ENCODE measurements at places on chromosomes 2 and 18.

DNA sequence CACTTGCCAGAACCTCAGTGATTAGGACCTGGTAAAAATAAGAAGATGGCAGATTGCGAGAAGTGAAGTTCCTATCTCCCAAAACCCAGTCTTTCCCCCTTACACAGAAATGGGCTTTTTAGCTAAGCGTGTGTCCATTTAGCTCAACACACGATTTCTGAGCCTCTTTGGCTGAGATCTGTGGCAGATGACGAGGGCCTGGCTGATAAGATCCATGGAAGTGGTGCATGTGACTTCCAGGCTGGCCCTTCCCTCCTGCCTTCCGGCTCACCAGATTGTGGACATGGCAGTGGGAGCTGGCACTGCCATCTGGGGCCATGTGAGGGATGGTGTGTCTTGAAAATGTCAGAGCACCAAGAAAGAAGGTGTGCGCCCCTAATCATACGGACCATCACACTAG is 41.0 kb upstream of the ZFP36L2 start:
- DNase-seq, result no peak

DNA sequence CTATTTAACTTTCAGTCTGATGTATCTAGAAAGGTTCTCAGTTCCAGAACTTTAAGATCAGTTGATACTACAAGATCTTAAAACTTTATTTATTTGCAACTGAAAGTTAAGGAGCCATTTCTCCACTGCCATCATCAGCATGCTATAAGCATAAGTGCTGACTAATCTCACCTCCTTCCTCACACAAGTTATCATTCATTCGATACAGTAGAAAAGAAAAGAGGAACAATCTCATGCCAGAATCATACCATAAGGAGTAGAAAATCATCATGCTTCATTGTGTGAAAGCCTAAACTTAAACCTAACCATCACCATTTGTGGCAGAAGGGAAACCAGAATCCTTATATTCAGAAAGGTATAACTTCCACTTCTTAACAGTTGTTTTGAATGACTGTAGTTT is 176.6 kb upstream of the NRXN1 start:
- DNase-seq, result no peak

GRCh38 chr2:9032121-9032520 is 28.6 kb upstream of the MBOAT2 start:
- no peak for DNase-seq

GRCh38 chr2:172513524-172513900 is 42.4 kb upstream of the PDK1 start:
- DNase-seq, result no peak

GRCh38 chr18:77015771-77016710 is 116.5 kb downstream of the MBP start:
- no peak for DNase-seq

- peak; percentile 2 for DNase-seq
Observed at GRCh38 chr2:100640431-100641124, 77.8 kb downstream of the PDCL3 start.

DNA sequence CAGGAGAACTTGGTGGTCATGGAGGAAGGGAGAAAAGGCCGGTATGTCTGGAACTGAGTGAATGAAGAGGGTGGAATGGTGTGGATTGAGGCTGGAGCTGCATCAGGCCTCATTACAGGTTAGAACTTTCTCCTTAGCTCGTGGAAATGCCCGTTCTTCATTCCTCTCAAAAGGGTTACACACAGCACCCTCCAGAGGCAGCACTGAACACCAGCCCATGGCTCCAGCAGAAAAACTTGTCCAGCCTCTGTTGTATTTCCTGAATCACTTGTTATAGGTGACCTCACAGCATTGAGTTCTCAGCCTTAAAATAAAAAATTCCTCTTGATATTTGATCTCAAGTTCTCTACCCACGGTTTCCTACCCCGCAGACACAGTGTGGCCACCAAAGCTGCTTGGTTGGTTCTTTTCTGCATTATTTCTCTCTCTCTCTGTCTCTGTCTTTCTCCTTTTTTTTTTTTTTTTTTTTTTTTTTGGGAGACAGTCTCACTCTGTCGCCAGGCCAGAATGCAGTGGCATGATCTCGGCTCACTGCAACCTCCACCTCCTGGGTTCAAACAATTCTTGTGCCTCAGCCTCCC is 89.6 kb downstream of the ITGB1BP1 start:
- DNase-seq, result peak; percentile 85

- DNase-seq, result no peak
Observed at GRCh38 chr2:48075631-48076030, 169.3 kb upstream of the FBXO11 start.

DNA sequence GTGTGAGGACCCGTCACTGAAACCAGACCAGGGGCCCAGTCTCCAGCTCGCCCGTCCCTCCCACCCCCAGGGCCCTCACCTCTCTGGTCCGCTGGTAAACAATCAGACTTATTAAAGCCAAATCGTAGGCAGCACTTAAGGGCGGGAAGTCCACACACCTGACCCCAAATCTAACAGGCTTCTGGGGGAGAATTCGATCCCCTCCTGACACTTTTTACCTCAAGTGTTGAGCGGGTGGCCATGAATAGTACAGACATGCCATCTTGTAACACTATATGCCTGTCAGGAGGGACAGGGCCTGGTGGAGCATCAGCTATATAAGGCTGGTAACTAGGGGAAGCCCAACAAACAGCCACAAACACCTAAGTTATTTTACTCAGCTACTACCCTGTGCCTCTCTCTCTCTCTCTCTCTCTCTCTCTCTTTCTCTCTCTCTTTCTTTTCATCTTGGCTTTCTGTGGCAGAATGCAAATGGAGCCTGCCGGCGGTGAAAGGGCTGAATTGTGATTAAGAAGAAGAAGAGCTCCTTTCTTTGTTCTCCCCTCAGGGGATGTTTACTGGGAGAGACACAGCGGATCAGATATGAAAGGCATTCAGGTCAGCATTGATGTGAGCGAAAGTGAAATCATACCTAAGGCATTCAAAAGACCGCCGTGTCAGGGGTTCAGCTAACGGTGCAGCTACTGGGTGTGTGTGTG is 9.5 kb downstream of the ZEB2 start:
- peak; percentile 92 for DNase-seq

- DNase-seq, result no peak
Observed at GRCh38 chr18:75334869-75335268, 92.6 kb downstream of the SMIM21 start.

- DNase-seq, result peak; percentile 10
Observed at GRCh38 chr2:146624430-146625160, 1220.2 kb upstream of the ACVR2A start.

- no peak for DNase-seq
Observed at GRCh38 chr18:64259871-64260270, 111.0 kb upstream of the LINC00305 start.

DNA sequence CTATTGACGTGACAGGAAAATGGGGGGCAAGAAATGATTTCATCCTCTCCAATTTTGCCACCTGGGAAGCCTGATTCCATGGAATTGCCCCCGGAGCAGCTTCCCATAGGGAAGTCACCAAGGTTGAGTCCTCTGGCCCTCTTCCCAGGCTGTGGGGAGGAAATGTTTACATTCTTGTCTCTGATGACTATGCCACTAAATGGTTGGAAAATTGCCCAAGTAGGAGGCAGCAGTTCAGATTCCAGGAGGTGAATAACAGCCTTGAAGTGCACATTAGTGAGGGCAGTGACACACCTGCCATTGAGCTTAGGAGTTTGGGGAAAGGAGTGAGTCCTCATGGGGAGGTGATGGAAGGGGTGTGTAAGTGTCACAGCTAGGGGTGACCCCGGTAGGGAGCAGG is 449.2 kb upstream of the DCC start:
- DNase-seq, result peak; percentile 16

GRCh38 chr2:85011098-85011497 is 40.1 kb downstream of the KCMF1 start:
- no peak for DNase-seq

DNA sequence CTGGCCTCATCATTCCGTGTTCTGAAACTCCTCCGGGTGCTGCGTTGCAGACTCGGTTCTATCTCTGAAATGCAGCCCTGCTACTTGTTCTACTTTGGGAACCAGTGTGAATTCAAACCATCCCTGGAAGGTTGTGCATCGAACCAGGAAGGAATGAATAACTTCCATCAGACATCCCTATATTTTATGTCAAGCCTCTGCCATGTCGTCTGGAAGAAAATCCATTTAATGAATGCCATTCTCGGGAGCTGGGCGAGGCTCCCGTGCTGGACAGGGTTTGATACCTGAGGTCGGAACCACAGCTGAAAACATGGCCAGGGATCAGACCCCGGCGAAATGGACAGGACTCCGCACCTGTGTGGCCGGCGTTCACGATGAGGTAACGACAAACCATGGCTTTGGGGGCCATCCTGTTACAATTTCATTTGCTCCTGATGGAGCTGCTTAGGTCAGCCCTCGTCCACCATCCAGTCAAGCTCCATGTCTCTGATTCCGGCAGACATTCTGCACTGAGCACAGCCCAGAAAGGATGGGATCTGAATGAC is 821.6 kb downstream of the GALR1 start:
- no peak for DNase-seq

DNA sequence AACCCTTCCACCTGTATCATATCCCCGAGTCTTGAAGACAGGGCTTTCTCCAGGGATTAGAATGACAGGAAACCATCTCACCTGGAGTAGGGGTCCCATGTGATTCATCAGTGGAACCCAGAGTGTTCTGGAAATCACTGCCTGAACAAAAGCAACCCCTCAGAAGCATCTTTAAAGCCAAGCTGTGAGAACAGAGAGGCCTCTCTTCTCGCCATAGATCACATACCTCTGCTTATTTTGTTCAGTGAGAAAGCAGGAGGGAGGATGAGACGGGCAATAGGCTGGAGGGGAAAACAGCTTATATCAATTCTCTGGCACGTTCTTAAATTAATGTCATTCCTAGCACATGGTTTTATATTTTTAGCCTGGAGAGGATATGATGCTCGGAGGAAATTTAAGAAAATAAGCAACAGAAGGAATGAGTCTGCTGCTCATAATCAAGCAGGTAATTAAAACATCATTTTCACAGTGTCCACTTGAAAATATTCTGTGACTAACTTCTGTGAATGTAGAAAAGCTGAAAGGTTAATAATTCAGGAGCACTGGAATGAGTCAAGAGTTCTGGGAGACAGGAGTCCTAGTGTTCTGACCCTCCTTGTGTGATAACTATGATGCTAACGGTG is 213.6 kb upstream of the SP5 start:
- no peak for DNase-seq

DNA sequence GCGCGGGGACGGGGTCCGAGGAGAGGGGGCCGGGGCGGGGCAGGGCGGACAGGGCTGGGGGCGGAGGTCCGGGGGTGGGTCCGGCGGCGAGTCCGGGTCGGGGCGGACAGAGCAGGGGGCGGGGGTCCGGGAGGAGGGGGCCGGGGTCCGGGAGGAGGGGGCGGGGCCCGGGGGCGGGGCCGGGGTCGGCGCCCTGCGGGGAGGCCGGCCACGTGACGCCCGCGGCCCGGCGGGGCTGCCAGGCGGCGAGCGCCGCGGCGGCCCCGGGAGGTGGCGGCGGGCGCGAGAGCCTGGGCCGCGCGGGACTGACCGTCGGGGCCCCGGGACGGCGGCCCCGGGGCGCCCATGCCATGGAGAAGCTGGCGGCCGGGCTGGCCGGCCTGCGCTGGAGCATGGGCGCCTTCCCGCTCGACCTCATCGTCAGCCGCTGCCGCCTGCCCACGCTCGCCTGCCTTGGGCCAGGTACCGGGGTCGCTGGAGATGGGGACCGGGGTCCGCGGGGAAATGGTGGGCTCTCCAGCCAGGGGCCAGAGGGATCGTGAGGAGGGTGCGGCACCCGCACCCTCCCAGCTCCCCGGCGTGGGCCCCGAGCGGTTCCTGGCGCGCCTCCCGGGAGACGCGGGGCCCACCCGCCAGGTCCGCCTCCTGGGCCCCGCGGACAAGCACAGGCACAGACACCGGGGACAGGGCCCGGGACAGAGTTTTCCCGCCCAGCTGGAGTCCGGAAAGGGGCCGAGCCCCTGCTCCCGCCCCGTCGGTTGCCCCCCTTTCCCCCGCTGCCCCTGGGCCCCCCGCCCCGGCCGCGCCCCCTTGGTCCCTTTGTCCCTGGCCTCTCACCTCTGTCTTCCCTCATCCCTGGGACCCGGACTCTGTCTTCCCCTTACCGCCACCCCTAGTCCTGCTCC is at the start of gene GAREM2:
Gene GAREM2, plus strand, starts transcription at position 218 of the 905 bp plus-strand sequence. Its CDS starts 133 bp downstream, at position 351.
- DNase-seq, result no peak

Measured in astrocyte (in vitro differentiated cells and primary cell).